H9 (cell line): ENCODE measurements at places on chromosomes 7 and 10.

- no peak for DNase-seq
Observed at GRCh38 chr10:61142987-61143386, 199.0 kb upstream of the RHOBTB1 start.

DNA sequence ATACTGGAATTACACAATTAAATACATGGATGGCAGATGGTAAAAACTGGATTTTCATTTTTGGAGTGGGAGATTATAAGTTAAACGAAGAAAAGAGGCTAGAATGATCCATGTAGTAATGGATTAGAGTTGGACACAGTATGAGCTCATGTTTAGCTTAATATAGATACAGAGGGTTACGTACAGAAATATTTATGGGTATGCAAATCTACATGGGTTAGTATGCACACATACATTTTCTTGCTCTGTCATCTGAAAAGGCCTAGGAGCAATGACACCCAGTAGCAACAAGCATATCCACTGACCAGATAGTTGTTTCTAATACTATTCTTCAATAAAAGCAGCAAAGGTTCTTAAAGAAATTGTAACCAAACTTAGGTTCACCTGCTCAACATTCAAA, 366.4 kb downstream of the SEMA3D start:
- DNase-seq, result no peak

GRCh38 chr10:68517188-68517587, 10.1 kb downstream of the SLC25A16 start:
- DNase-seq, result no peak

DNA sequence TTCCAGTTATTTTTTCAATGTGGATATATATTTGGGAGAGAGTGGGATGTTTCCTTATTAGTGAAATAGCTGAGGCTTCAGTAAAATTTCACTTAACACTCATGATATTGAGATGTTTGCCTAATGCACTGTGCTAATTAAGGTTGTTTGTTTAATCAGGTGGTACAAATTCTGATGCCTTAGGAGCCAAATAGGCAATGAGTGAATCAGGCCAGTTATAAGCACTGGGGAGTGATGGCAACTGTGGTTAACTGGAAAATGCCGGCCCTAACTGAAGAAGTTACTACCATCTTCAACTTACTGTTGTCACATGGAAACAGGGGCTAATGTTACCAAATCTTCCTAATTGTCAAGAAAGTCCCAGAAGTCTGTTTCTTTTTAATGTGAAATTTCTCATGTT, 32.0 kb downstream of the VCL start:
- DNase-seq, result no peak

DNA sequence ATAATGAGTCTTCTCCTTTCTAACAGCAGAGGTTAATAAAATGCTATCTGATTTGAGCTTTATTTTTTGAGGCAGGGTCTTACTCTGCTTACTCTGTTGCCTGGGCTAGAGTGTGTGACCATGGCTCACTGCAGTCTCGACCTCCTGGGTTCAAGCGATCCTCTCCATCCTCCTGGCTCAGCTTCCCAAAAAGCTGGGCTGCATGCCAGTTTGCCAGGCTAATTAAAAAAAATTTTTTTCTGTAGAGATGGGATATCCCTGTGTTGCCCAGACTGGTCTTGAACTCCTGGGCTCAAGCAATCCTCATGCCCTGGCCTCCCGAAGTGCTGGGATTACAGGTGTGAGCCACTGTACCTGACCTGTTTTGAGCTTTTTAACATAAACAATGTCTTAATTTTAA, 56.7 kb downstream of the SCD start:
- DNase-seq, result no peak

GRCh38 chr10:12589291-12589690, 239.9 kb downstream of the CAMK1D start:
- no peak for DNase-seq

DNA sequence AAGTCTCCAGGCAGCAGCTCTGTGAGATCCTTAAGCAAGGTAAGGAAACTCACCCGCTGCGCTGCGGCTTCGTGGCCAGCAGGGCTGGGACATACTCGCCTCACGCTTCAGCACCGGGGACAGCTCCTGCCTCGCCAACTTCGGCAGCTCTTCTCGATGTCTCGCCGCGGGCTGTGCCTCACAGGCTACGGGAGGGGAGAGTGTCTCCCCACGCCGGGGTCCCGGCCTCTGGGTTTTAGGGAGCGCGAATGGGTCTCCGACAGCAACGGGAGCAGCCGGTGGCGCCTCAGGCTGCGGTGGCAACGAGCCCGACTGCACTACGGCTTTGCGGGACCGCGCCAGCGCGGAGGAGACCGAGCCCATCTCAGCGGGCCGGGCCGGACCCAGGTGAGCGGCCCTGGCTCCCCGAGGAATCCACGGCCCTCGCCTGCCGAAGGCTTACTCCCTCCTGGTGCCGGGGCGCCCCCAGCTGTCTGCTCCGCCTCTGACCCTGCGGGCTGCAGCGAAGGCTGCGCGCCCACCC, 62.4 kb downstream of the LSM5 start:
- peak; percentile 93 for DNase-seq

GRCh38 chr10:493391-494148, 195.9 kb downstream of the DIP2C start:
- no peak for DNase-seq

DNA sequence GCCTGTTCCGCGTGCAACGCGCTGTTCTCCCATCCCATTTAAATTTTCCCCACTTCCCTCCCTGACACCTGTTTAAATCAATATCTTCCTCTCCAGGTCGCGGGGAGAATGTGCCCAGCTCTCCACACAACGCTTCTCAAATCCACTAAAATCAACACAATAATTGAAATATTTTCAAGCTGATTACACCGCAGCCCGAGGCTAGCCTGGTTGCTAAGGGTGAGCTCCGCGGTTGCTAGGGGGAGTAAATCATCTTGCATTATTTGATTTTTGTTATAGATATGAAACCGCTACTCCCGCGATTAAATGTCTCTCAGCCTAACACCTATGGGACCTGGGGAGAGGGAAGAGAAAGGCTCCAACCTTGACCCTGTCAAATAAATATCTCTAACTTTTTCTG, 36.2 kb downstream of the UNCX start:
- no peak for DNase-seq

DNA sequence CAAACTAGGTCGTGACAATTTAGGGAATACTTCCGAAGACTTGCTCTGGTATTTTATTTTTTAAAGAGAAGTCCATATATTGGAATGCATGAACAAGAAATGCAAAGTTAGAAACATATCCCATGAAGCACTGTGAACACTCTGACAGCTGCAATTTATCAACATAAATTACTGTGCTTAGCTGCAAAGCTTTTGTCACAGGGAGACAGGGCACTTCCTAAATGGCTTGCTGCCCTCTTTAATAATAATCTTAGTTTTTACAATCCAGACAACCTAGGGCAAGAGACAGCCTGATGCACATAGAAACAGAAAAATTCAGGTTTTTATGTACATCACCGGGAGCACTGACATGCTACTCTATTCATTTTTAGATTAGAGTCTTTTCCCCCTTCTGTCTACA, 78.3 kb upstream of the NOBOX start:
- no peak for DNase-seq

- no peak for DNase-seq
Observed at GRCh38 chr7:158827411-158828132, 1.7 kb downstream of the ESYT2 start.

DNA sequence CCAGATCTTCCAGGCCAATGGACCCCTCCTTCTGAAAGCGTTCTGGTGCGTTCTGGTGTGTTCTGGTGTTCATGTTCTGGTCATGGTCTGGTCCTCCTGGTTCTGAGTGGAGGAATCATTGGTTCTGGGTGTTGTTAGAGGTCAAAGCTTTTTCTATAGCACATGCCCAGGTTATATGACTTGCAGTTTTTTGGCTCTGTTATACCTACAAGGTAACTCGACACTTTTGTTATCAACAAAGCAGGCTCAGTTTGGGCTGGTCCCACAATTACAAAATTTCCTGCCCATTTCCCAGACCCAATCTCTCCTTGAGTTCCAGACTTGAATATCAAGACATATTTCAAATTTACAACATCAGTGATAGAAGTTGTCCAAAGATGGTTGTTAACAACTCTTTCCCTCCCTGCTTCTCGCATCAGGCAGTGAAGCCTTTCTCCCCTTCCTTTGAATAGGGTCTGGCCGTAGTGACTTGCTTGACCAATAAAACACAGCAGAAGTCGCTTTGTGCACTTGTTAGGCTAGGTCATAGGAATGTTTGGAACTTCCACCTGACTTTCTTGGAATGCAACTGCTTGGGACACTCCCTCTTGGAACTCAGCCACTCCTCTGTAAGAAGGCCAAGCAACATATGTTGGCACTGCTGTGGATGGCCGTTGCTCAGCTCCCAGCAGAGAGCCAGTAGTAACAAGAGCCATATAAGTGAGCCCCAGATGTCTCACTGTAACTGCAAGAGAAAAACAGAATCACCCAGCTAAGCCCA, 83.1 kb upstream of the STEAP1B start:
- DNase-seq, result peak; percentile 78

GRCh38 chr7:121153411-121153810, 164.9 kb downstream of the CPED1 start:
- no peak for DNase-seq

DNA sequence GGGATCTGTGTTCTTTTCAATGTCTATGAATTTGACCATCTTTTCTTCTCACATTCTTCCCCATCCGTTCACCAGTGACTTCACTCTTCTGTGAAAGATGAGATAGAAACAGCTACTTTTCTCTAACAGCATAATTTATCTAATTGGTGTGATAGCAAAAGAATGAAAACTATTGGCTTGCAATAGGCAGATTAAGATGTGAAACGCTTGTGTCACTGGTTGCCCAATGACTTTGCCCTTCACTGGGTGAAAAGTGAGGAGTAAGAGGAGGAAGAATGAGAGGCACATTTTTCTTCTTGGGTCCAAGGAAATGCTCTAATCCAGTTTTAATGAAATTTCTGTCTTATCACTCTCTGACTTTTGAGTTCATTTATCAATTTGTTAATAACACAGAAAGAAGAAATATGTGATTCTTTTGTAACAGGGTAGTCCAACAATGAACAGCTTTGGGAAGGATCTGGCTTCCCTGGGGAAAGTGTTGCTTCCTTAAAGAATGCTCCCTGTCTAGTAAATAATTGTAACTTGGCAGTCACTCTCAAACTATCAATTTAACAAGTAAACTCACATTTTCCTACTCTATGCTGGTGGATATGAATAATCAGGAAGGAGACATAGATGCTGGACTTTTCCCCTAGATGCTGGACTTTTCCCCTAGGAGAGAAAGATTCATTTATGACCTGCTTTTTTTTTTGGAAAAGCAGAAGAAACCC, 35.1 kb downstream of the BET1 start:
- no peak for DNase-seq
